Vagina (tissue), 2 donors: ENCODE measurements at places on chromosomes 11 and 22. TPM values are rescaled to one million over a fixed set of nuclear protein-coding genes. Genes with fewer than 3 reads are reported as not detected.

The TIMP3 gene
- total RNA-seq: 262 TPM

DNA sequence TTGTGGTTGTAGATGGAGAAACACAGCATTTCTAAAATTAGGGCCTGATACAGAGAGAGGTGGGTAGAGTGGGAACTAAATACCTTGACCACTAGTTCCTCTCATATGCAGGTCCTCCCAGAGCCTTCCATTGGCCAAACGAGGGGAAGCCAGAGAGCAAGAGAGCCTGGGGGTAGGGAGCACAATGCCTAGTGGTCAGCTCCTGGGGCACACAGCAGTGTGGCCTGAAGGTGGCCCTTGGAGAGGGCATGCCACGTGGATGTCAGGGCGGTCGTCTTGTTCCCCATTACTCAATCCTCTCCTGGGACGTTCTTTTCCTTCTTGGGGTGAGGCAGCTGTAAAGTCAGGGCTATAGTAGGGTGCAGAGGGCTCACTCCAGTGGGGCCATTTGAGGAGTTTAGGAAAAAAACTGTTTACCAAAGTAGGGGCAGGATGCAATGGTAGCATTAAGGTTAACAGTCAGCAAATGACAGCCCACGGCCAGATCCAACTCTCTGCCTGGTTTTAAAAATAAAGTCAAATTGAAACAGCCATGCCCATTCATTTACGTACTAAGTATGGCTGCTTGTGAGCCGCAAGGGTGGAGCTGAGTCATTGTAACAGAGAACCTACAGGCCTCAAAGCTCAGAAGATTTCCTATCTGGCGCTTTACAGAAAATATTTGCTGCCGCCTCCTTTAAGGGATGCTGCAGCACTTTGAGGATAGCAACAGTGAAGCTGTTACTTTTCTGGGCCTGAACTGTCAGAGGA is 7.6 kb downstream of the MYO18B start:
- DNase-seq: no peak

The EMSY gene
- 31.2 TPM for total RNA-seq

GRCh38 chr11:3086671-3087150 is 29.5 kb upstream of the CARS1 start:
- no peak for DNase-seq

DNA sequence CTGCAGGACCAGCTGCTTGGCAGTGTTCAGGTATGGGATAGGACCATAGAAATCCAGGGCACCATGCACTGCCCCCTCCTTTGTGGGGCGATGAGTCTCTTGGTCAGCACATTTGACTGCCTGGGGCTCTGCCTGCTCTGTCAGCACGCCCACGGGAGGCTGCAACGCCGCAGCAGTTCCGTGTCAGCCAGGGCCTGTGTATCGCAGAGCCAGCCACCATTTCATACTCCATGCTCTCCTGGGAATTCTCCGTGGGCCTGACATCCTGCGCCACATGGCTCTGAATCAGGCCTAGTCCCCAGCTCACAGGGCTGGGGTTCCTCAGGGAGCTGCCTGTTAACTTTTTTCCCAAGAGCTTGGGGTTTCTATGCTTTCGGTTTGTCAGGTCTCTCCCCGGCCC is 16.9 kb upstream of the RELT start:
- DNase-seq: no peak

GRCh38 chr11:8081591-8082250 is 710 bp downstream of the TUB start:
- no peak for DNase-seq
